ENCODE measurements at places on chromosomes 13 and 19.

- no peaks in the 10 kb centered on the region for H3K4me1 ChIP-seq
- H3K27me3 ChIP-seq = no peaks in the 10 kb centered on the region
- no peak overlapping the region for H3K27ac ChIP-seq
- no peak for DNase-seq
- peaks cover 47% of the 10 kb centered on the region for H3K36me3 ChIP-seq
- no peak overlapping the region for H3K4me3 ChIP-seq
Observed at GRCh38 chr19:48154003-48154402, 16.1 kb downstream of the LIG1 start.

- H3K27ac ChIP-seq = no peak overlapping the region
- H3K27me3 ChIP-seq = no peaks in the 10 kb centered on the region
- H3K4me1 ChIP-seq = no peaks in the 10 kb centered on the region
- DNase-seq = no peak
- peaks cover 23% of the 10 kb centered on the region for H3K36me3 ChIP-seq
Observed at GRCh38 chr19:19475015-19475765, 40.2 kb downstream of the TSSK6 start.

- H3K4me1 ChIP-seq = peaks cover 6% of the 10 kb centered on the region
- no peak overlapping the region for H3K4me3 ChIP-seq
- no peaks in the 10 kb centered on the region for H3K36me3 ChIP-seq
- no peak overlapping the region for H3K27ac ChIP-seq
Observed at GRCh38 chr13:83796364-83796763, 85.9 kb downstream of the SLITRK1 start.

DNA sequence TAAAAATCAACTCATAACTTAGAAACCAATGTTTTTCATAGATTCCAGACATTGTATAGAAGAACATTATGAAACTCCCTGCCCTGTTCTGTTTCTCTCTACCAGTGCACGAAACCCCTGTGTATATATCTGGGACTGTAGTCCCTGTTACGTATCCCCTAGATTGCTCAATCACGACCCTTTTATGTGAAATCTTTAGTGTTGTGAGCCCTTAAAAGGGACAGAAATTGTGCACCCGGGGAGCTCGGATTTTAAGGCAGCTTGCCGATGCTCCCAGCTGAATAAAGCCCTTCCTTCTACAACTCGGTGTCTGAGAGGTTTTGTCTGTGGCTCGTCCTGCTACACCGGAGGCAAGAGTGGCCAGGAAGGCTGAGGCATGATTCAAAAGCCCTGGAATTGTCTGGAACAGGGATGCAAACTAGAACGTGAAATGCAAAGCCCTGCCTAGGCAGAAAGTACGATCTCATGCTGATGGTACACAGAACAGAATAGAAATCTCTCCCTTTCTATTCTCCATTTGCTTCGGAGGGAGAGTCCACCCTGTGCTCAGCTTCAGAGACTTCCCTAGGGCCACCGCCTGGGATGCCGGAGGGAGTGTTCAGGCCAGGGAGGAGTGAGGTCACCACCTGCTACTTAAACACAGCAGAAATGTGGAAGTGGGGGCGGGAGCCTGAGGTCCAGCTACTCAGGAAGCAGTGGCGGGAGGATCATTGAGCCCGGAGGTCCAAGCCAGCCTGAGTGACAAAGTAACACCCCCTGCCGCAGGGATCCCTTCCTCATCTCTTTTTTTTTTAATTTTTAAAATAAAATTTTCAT, 758 bp upstream of the ZNF888 start:
- no peaks in the 10 kb centered on the region for H3K27me3 ChIP-seq
- peaks cover 7% of the 10 kb centered on the region for H3K36me3 ChIP-seq

DNA sequence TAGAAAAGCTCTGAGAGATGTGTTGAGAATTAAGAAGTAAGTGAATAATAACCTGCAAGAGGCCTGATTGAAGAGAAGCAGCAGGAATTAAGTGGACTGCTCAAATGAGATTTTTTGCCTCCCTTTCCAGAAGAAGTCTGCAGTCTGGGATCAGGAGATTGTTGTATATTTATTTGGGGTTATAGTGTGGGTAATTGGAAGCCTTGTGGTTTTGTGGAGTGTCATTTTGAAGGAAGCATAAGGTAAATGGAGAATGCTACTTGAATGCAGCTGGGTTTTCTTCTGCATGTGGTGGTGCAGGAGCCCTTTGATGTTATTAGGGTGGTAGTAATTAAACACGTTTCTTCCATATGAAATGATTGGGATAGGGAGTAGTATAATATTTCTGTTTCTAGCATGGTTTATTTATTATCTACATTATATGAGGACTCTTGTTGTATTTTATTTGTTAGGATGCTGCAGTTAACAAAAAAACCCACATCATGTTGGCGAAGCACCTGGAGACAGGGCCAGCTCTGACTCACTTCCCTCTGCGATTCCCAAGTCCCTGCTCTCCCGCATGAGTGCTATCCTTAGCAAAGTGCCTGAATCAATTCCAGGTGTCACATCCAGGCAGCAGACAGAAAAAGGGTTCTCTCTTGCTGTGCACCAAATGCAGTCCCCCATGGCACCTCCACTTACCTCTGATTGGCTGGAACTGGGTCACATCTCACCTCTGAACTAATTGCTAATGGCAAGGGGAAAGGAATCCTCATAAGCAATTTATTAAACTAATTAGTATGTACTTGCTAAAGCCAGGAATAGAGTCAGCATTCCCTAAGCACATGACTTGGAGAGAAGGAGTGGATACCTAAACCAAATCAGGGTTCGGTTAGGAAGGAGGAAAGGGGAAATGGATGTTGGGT, 54.8 kb downstream of the DGKH start:
- no peak for DNase-seq
- H3K27ac ChIP-seq = peak overlapping the region; percentile 8
- peaks cover 31% of the 10 kb centered on the region for H3K4me1 ChIP-seq
- no peak overlapping the region for H3K4me3 ChIP-seq
- H3K27me3 ChIP-seq = no peaks in the 10 kb centered on the region

DNA sequence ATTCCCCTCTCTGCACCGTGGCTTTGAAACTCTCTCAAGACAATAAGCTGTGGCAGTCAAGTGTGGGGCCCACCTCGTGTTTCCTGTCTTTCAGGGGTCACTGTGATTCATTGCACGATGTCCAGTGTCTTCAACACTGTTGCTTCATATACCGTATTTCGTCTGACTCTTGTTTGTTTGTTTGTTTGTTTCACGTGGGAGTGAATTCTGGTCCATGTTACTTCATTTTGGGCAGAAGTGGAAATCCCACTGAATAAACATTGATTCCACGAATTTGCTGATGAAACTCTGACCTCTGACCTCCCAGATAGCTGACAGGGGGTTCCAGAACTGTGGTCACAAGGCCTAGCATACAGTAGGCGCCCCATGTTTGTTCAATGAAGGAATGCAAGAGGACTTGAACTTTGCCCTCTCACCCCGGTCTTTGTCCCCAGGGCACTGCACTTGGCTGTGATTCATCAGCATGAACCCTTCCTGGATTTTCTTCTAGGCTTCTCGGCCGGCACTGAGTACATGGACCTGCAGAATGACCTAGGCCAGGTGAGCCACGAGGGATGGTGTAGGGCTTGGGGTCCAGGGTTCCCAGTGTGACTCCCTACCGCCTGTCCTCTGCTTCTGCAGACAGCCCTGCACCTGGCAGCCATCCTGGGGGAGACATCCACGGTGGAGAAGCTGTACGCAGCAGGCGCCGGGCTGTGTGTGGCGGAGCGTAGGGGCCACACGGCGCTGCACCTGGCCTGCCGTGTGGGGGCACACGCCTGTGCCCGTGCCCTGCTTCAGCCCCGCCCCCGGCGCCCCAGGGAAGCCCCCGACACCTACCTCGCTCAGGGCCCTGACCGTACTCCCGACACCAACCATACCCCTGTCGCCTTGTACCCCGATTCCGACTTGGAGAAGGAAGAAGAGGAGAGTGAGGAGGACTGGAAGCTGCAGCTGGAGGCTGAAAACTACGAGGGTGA, 5.1 kb downstream of the NFKBIB start:
- no peaks in the 10 kb centered on the region for H3K27me3 ChIP-seq
- H3K4me3 ChIP-seq = no peak overlapping the region
- no peak for DNase-seq
- H3K4me1 ChIP-seq = no peaks in the 10 kb centered on the region
- no peak overlapping the region for H3K27ac ChIP-seq

GRCh38 chr13:53873558-53873957, 844.9 kb downstream of the OLFM4 start:
- no peaks in the 10 kb centered on the region for H3K4me1 ChIP-seq
- no peak for DNase-seq
- H3K36me3 ChIP-seq = no peaks in the 10 kb centered on the region
- peaks cover 3% of the 10 kb centered on the region for H3K27me3 ChIP-seq
- H3K4me3 ChIP-seq = no peak overlapping the region

DNA sequence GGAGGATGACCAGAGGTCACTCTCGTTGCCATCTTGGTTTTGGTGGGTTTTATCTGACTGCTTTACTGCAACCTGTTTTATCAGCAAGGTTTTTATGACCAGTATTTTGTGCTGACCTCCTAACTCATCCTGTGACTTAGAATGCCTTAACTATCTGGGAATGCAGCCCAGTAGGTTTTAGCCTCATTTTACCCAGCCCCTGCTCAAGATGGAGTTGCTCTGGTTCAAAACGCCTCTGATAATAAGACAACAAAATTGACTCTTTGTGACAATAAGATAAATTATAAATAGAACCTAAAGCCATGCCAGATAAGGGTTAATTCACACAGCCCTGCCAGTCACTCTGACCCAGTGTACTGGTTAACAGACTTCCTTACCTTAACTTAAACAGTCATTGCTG, 267.7 kb upstream of the MAB21L1 start:
- H3K27me3 ChIP-seq = no peaks in the 10 kb centered on the region
- H3K4me3 ChIP-seq = no peak overlapping the region
- no peak overlapping the region for H3K27ac ChIP-seq
- H3K4me1 ChIP-seq = no peaks in the 10 kb centered on the region

DNA sequence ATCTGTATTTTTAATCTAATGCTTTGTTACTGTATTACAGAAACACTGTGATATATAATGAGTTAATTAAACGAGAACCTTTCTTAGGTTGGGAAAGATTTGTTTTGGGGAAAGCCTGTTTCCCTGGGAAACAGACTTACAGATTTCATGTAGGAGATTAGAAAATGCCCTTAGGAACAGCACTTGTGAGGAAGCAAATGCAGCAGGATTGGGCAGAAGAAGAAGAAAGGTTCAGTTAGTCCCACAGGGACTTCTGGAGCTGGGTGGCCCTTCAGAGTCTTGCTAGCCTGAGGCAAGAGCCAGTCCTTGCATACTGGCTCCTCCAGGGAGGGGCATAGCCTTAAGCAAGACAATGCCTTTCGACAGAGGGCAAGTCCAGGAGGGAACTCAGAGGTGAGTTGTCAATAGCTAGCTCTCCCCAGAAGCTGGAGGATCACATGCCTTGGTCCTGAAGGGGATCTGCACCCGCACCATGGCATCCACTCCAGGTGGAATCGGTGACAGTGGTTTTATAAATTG, 36.8 kb downstream of the N4BP2L1 start:
- DNase-seq = no peak
- H3K36me3 ChIP-seq = peaks cover 23% of the 10 kb centered on the region
- no peak overlapping the region for H3K4me3 ChIP-seq
- no peak overlapping the region for H3K27ac ChIP-seq
- no peaks in the 10 kb centered on the region for H3K4me1 ChIP-seq

DNA sequence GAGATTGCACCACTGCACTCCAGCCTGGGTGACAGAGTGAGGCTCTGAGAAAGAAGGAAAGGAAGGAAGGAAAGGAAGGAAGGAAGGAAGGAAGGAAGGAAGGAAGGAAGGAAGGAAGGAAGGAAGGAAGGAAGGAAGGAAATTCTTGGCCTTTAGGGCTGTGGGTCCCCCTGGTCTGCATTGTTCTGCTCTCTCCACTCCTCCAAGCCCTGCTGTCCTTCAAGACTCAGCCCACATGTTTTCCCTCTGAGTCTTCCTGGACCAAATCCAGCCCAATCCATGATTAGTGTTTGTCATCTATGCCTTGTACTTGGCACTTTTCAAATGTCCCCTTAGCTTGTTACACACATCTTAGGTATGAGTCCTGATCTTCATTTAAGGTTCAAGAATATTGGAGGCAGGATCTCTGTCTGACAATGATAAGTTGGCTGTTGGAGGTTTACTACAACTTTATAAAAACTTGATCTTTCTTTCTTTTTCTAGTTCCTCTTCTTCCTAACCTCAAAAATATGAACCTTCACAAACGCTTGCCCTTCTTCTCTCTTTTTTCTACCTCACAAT, 48.8 kb upstream of the INTS6 start:
- H3K27me3 ChIP-seq = no peaks in the 10 kb centered on the region
- no peak for DNase-seq
- peaks cover 11% of the 10 kb centered on the region for H3K4me1 ChIP-seq
- no peak overlapping the region for H3K27ac ChIP-seq
- H3K4me3 ChIP-seq = no peak overlapping the region

DNA sequence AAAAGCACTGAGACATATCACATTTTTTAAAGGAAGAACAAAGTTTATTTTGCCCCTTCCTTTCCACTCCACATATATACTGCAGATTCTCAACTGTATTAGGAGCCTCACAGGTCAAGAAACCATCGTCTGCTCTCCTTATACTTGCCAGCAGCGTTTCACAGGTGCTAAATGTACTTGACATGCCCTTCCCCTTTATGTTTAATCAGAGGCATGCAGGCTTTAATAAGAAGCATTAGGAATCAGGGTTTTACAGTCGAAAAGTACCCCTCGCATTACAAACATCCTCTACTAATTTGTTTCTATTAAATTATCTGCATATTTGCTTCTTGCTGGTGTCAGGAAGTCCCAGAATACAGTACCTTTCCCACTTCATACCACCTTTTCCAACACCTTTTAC, 3.7 kb upstream of the RAP2A start:
- no peaks in the 10 kb centered on the region for H3K36me3 ChIP-seq
- no peak overlapping the region for H3K4me3 ChIP-seq
- peaks cover 7% of the 10 kb centered on the region for H3K4me1 ChIP-seq
- no peak for DNase-seq
- H3K27ac ChIP-seq = no peak overlapping the region

- H3K27me3 ChIP-seq = no peaks in the 10 kb centered on the region
- no peak overlapping the region for H3K4me3 ChIP-seq
- H3K27ac ChIP-seq = no peak overlapping the region
- no peak for DNase-seq
Observed at GRCh38 chr13:50357136-50357535, 341.9 kb downstream of the KCNRG start.

DNA sequence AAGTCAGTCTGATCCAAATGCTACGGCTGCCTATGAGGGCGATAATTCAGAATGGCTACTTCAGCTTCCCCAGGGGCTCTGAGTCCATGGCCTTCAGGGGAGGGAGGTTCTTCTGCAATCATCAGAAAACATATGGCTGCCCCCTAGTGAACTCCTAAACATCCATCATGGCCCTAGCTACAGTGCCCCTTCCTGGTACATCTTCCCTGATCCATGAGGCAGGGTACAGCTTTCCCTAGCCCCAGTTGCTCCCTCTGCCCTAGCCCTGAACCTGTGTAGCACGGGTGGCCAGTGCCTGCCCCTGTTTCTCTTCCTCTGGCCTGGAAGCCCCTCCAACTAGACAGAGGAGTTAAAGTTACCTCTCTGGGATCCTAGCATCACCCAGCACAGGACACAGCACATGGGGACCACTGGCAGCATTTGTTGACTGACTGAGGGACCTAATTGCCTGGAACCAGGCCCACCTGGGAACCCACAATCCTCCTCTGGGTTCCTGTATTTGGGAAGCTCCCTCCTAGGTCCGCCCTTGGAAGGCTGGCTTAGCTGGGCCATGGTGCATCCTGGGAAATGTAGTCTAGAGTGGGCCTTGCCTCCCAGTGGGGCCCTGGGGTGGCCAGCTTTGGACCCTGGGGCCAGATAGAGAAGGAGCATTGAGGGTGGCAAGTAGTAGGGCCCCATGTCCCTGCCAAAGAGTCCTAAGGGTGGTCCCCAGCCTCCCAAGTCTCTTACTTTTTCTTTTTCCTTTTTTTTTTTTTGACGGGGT, 17.7 kb upstream of the SEMA6B start:
- no peak overlapping the region for H3K4me3 ChIP-seq
- H3K36me3 ChIP-seq = no peaks in the 10 kb centered on the region
- peaks cover 25% of the 10 kb centered on the region for H3K27me3 ChIP-seq
- peaks cover 7% of the 10 kb centered on the region for H3K4me1 ChIP-seq
